ENCODE measurements at places on chromosomes 12 and 14.

DNA sequence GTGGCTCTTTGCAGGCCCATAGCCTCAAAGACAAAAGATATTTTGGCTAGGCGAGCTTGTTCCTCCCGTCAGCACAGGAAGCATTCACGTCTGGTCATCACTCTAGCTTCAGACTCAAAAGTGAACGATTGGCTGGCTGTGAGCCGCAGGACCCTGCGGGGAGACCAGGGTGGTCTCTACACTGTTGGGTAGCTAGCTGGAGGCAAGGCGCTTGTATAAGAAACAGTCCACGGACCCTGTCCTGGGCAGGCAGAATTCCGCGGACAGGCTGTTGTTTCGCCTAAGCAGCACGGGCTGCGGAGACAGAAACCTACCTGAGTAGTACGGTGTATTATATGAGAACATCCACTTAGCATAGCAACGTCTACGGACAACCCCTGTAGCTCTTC lies 29.6 kb downstream of the WBP11 start:
- peak; percentile 90 for DNase-seq

- no peak for DNase-seq
These were observed 160.8 kb upstream of the GZMB start for GRCh38 chr14:24794644-24795305.

DNA sequence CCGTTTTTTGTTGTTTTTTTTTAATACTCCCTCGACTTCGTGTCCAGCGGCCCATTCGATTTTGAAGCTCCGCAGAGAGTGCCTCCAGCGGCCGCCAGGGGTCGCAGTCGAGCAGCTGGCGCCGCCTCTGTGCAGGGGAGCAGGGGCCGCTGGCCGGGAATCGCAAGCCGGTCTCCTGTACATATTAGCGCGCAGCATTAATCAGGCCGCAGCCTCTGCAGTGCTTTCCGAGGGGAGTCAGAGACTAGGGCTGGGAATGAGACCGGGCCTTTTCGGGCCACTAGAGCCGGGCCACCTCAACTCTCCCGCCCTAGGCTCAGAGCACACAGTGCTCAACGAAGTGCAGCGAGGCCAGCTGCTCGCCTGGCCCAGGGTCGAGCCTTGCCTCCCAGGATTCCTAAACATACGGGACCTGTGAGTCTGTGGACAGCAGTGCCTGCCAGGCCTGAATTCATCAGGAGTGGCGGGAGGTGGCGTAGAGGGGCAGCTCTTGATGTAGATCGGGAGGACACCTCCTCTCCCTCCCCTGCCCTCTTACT lies 81.8 kb downstream of the EMP1 start:
- no peak for DNase-seq

- no peak for DNase-seq
These were observed 24.5 kb downstream of the HRK start for GRCh38 chr12:116856729-116857128.

- DNase-seq = no peak
These were observed 136.1 kb upstream of the PRKD1 start for GRCh38 chr14:30063746-30064145.

- DNase-seq = no peak
These were observed 14.7 kb upstream of the BEGAIN start for GRCh38 chr14:100601914-100602313.

GRCh38 chr12:76777765-76778216 lies 13.9 kb downstream of the ZDHHC17 start:
- DNase-seq = no peak

DNA sequence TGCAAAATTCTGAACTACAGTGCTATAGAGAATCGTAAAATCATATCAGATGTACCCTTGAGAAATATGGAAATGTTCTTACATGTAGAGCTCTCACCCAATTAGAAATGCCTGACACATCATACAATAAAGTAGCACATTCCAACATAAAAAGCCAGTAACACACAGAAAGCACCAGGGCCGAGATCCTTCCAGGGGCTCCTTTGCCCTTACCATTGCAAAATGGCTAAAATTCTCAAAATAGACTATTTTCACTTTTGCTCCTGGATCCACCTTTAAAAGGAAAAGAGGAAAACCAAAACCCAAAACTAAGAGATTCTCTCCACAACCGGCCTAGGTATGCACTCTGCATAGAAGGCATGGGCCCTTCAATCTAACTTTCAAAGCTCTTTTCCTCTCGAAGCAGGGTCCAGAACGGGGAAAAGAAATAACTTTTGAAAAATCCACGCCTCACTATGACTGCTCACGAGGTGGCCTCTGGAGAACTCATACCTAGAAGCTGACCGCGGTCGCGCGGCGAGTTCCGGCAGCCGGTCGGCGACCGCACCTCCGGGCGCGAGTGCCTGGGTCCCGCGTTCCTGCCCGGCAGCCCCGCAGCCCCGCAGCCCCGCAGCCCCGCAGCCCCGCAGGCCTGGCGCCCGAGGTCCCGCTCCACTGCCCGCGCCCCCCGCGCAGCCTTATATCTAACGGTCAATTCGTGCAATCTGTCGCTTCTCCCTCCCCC lies 2.7 kb downstream of the OTX2 start:
- DNase-seq = no peak

- DNase-seq = no peak
These were observed 18.7 kb downstream of the FBXL14 start for GRCh38 chr12:1575408-1576401.

DNA sequence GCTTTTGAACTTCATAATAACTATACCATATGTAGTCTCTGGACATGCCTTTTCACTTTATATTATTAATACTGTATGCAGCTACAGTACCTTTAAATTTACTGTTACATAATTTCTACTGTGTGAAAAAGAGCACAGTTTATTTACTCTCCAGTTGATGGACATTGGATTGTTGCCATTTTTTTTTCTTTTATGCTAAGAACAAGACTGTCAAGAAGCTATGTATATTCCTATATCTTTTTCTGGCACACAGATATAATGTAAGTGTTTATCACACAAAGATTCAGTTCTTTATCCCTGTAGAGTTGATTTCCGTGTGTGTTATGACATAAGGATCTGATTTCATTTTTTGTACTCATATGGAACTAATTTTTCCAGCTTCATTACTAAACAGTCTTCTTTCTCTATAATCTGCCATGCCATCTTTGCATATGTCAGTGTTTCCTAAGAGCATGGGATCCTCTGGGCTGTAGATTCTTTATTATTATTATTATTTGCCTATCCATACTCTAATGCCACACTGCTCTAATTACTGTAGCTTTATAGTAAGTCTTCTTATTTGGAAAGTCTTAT lies 593.0 kb upstream of the ATP2B1 start:
- DNase-seq = no peak

DNA sequence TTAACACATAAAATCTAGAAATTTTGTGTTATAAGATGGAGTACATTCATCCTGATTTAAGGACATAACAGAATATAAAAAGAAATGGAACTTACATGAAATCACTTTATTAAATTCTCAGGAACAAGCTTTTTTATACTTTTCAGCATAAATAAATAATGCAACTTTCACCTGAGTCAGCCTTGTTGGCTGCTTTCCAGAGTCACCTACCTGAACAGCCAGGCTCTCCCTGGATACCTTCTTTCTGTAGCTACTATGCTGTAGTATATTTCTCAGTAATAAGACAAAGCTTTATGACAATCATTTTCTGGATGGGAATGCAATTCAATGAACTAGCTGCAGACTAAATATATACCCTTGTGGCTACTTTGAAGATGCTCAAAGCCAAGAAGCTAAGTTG lies 111.9 kb downstream of the NTS start:
- DNase-seq = no peak

GRCh38 chr12:91885851-91886731 lies 259.6 kb downstream of the BTG1 start:
- no peak for DNase-seq

- DNase-seq = no peak
These were observed 5.3 kb downstream of the CLEC2A start for GRCh38 chr12:9926876-9927275.

GRCh38 chr12:130639476-130640424 lies 76.3 kb downstream of the RIMBP2 start:
- DNase-seq = no peak

DNA sequence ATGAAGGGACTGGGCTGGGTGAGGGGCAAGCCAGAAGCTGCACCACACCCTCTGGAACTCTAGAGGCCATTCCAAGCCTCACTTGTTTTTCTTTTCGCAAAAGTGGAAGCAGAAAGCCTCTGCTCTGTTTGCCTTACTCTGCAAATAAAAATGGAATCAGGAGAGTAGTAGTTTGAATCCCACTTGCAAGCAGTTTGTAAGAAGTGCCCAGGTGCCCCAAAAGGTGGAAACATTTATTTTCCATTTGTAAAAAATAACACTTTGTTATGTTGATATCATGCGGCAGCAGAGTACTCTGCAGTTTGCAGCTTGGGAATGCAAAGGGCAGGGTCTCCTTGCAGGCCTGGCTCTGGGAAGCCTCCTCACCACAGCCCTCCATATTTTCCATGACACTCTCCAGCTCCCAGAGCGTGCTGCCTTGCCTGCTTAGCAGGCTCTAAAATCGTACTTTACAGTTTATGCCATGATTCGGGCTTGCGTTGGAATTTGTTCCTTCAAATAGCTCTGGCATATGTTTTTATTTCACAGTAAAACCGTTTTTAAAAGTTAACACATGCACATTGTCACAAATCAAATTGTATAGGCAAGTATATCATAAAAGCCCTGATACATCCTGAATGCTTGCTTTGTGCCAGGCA lies 20.0 kb downstream of the TUNAR start:
- DNase-seq = no peak

GRCh38 chr12:15001733-15002382 lies 29.0 kb downstream of the PDE6H start:
- DNase-seq = no peak

- no peak for DNase-seq
These were observed 10.7 kb downstream of the TBX3 start for GRCh38 chr12:114673169-114673833.

DNA sequence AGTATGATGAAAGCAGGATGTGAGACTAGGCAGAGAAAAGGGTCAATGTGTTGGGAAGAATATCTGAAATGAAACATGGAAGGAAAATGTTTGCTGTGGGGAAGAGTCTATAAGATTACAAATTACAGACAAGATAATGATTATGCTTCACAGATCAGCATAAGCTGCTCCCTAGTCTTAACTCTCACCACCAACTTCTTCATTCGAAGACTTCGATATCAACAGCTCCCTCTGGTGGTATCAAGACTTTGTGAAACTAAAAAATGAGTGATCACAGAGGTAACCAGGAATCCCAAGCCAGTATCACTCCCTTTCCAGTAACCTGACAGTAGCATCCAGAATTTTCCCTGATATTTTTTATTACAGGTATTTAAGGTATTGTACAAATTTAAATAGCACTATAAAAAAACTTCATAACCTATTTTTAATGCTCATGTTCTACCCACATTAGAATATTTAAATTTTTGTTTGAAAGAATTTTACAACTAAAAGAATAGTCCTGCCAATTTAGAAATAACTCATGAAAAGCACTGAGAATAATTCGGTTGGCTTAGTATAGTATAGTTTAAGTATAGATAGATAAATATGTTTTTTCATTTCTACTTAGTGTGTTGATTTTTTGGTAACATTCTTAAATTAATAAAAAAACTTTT lies 84.4 kb downstream of the C2CD5 start:
- no peak for DNase-seq

- no peak for DNase-seq
These were observed 166.8 kb upstream of the TMEM260 start for GRCh38 chr14:56412468-56413434.

GRCh38 chr12:72230589-72230988 lies 41.6 kb upstream of the TRHDE start:
- no peak for DNase-seq

DNA sequence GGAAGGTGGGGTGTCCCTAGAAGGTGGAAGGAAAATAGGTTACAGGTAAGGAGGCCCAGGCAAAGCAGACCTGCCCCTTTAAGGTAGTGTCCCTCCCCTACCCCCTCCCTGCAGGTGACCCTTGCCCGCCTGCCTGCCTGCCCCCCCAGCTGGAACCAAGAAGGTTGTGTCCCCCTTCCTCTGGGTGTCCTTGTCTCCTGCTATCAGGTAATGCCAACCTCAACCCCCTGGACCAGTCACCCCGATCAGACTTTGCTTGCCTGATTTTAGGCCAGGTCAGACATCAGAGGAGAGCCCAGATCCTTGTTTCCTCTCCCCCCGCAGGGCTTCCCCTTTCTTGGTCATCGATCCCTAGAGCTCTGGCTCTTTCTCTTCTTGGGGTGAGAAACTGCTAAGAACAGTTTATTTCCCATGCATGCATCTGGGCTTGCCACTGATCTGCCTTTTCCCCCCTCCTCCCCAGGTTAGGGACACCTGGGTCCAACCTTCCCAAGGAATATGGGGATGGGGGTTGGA lies at the start of gene SLC39A5:
SLC39A5 (plus strand) TSS at position 136 of the 516 bp plus-strand sequence. CDS start 1,224 bp downstream, outside the sequence.
- no peak for DNase-seq

Data from vagina (tissue), 2 donors.